ENCODE measurements at places on chromosomes 2 and 18. TPM values are rescaled to one million over a fixed set of nuclear protein-coding genes. Genes with fewer than 3 reads are reported as not detected.

DNA sequence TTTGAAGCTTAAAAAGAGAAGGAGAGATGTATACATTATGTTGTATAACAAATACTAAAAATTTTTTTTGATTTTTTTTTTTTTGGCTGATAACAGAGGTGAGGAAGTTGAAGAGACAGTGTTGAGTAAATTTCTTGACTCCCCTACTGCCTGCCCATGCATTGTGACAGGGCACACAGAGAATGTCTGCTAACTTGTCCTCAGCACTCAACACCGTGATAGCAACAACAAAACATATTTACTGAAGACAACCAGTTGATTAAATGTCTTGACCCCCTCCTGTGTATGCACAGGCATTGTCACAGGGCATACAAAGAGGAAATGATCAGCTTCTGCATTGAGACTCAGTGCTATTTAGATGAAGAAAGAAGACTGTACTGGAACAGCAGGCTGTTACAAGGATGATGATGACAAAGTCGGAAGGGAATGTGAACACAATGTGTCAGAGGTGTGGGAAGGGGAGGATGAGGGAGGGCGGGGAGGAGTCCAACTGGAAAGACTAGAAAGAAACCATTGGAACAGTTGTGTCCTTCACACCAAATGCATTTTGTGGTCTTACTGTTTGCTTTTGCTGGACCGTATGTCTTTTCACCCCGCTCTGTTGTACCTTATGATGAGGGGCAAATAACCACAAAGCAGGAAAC, 89.5 kb downstream of the CERS6 start:
- no peak for DNase-seq

DNA sequence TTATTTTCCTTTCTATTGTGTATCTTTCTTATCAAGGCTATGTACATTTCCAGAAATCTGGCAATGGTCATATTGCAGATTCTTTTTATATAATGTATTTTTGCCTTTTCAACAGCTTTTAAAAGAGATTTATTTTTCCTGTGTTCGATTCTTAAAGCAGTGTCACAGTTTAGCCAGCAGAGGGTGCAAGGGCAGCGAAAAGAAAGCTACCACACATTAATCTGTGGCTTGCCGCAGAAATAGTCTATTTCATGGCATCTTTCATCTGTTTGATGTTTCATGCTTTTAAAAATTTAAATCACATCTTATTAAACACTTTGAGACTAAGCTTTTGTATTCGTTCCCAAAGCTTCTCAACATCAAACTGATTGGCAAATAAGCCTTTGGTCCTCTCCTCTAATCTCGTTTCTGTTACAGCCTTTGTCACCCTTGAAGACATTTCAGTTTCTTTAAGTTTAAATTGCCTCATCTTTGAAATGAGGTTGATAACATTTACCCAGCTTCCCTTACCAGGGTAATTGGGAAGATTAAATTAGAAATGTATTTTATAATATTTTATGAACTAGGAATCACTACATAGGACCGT, 73.3 kb downstream of the PIK3C3 start:
- DNase-seq, result peak; percentile 26

GRCh38 chr2:100317634-100318033, 4.7 kb downstream of the LONRF2 start:
- no peak for DNase-seq

GRCh38 chr2:236052926-236053821, 115.0 kb downstream of the GBX2 start:
- no peak for DNase-seq

DNA sequence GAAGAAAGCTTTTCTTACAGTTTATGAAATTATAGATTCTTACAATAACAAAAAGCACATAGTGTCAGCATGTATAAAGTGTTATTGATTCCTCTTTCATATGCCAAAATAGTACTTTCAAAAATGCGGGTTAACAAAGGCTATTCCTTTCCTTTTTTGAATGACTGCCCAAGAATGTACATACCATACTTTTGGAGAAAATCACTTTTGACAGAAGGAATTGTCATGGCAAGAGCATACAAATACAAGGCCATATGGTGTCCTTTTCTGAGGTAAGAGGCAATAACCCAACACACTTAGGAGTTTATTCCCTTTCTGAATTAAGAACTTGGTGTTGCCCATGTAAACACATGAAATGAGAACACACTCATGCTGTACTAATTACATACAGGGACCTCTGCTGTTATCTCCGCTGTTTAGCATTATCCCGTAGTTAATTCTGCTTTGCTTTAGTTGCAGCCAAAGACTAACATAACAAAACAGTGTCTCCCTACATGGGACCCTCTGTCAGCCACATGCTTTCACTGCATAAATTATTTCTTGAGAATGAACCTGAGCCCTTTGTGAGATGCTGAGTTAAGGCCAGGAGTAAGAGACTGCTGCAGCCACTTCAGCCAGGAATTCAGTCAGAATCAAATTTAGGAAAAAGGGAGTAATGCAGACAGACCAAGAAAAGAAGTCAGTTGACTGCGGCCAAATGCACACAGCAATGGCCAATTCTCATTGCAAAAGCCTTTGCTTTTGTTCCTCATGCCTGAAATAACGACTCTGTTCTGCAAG, 67.0 kb downstream of the CDH2 start:
- DNase-seq, result no peak

The VWC2L gene
- total RNA-seq, result not detected

The SLC5A7 gene
- total RNA-seq, result not detected
